ENCODE measurements at places on chromosomes 3 and 15. TPM values are rescaled to one million over a fixed set of nuclear protein-coding genes. Genes with fewer than 3 reads are reported as not detected.

RAB8B gene
- 47.8 TPM for total RNA-seq

GUCA1C gene
- total RNA-seq: not detected

NEDD4 gene
- total RNA-seq: 3.9 TPM

APH1B gene
- 22.9 TPM for total RNA-seq

KLHL40 gene
- total RNA-seq: not detected

- no peak for DNase-seq
These were observed 12.1 kb upstream of the CNBP start for GRCh38 chr3:129195731-129196256.

- no peak for DNase-seq
These were observed 58.1 kb upstream of the VILL start for GRCh38 chr3:37932505-37932904.

DNA sequence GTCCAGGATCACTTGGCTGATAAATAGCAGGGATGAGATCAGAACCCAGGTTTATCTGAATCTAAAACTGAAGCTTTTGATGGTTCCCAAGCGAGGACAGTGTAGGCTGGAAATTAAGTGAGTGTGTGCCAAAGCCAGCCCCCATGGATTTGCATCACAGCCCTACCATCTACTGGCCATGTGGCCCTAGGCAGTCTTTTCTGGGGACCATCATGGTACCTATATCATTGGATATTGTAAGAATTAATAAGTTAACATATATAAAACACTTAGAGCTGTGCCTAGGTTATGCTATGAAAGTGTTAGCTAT is 32.8 kb upstream of the SSR3 start:
- DNase-seq: no peak

GRCh38 chr3:152056987-152057386 is 183.5 kb downstream of the SUCNR1 start:
- DNase-seq: no peak

DNA sequence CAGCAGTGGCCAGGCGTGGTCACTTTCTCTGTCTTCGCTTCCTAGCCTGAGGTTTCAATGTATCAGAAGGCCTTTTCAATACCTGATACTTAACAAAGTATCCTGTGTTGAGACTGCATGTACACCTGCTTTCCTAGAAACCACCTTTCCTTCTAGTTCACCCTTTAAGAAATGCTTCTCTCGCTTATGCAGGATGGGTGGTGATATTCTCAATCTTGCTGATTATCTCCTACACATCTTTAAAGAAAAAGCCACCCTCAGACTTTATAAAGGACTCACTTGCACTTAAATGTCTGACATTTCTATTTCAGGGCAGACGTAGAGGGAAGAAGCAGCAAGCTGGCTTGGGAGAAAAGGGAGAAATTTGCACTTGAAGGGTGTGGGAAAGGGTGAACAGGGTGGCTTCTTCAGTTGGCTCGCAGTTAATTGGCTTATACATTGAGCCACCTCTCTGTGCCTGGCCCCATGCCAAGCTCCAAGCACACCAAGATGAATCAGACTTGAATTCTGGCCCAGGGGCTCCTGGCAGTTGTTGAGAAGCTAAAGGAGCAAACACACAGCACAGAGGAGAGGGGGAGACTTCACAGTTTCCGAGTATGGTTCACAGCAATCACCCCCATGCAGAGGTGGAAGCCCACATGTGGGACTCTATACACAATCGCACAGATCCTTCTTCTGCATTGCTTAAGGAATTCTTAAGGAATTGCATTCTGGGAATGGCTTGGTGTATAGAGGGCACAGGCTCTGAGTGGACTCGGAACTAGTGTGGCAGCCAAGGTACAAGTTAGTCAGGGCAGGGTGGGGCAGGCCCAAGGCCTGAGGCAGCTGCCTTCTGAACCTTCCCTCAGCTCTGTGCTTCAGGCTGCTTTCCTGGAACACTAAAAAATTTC is 1.3 kb downstream of the ARL6IP5 start:
- no peak for DNase-seq

DNA sequence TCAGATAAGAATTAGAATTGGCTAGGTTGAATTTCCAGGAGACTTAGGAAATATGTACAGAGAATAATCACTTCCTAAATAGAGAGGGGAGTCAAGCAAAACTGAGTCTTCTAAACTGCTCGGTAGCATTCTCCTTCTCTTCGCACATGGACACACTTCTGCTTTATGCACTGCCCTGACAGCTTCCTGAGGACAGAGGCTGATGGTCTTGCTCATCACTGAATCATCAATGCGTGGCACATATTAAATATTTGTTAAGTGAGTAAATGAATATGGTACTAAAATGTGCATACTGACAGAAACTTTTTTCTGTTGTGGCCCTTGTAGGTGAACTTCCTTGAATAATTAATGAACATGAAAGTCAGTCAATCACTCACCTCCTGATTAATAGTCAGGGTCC is 315.5 kb downstream of the FHIT start:
- no peak for DNase-seq

DNA sequence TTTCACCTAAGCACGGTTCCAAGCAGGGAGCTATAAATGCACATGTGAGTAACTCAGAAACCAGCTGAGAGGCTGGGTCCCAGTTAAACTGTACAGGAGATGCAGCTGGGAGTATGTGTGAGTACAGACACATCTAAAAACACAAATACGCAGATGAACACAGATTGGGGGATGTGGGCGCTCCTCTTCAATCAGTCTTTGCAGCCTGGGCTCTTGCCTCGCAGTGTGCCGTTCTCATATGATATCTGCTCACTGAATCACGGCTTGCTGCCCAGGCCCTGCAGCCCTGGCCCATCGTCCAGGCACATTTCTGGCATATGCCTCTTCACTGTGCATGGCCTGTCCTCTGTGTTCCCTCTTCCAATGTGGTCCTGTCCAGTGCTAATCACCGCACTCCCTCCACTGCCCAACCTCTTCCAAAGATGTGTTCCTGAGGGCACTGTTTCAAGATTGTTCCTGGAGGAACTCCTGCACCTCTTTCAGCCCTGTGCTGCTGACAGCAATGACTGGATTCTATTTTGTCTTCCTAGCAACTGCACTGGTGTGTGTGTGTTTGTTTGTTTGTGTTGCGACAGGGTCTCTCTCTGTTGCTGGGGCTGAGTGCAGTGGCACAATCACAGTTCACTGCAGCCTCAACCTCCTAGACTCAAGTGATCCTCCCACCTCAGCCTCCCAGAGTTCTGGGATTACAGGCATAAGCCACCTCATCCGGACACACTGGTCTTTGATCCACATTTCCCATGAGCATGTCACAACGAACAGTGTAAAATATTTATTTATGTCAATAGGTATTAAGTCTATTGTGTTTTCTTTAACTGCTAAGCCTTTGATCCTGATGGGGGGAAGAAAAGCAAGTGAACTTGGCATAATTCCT is 17.0 kb downstream of the CA12 start:
- no peak for DNase-seq

- no peak for DNase-seq
These were observed 161.3 kb downstream of the IL5RA start for GRCh38 chr3:2948882-2949281.

Data from H1 (cell line).